ENCODE measurements at places on chromosomes 11 and 22.

GRCh38 chr11:75135651-75136050 is 15.3 kb upstream of the SLCO2B1 start:
- no peak for DNase-seq

GRCh38 chr11:119381181-119381988 is at the start of gene USP2:
Gene USP2, minus strand, starts transcription at chr11:119381690. Its CDS starts 8,210 bp downstream, at chr11:119373480.
- DNase-seq, result peak; percentile 96

GRCh38 chr11:77139201-77139600 is 11.2 kb downstream of the MYO7A start:
- DNase-seq, result no peak

DNA sequence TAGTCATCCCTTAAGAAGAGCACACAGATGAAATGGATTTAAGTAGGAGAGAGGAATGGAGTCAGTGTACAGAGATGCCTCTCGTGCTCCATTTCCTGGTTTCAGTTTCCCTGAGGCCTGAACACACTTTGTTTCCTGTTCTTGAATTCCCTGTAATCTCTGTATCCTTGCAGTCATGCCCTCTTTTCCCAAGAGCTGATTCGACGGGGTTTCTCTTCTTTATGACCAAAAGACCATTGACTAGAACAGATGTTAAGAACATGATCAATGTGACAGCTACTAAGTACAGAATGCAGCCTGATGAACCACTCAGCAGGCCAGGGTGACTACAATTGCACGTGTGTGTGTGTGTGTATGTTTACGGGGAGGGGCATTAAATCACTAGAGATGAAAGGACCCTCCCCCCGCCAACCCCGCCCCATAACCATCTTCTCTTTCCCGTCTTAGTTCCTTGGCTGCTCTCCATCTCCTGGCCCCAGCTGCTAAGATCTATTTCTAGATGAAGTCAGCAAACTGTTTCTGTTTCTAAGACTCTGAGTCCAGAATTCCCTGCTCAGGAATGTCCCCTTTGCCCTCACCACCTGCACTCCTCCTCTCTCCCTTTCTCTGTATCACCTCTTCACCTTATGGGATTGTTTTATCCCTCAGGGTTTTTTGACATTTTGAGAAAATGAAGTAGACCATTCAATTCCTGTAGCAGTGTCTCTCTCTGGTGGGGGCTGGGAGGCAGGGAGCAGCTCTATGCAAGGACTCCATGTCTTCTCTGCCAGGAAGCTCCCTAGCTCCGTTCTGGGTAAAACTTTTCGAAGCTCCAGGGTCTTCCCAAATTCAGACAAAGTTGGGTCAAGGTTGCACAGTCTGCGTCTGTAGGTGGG is 26.0 kb downstream of the SLC22A6 start:
- peak; percentile 21 for DNase-seq

DNA sequence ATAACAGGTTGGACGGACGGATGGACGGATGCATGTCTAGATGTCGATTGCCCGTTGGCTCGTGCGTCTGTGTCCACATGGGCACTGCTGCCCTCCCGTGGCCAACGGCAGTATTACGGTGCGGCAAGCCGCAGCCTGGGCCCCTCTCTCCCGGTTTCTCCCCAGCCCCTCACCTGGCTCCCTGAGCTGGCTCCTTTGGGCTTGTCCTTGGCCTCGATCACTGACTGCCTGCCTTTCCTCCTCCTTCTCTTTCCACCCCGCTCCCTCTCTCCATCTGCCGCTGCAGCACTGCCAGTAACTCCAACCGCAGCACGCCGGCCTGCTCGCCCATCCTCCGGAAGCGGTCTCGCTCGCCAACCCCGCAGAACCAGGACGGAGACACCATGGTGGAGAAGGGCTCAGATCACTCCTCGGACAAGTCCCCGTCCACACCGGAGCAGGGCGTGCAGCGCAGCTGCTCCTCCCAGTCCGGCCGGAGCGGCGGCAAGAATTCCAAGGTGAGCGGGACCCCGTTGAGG is 77.3 kb downstream of the SCN3B start:
- DNase-seq, result no peak

DNA sequence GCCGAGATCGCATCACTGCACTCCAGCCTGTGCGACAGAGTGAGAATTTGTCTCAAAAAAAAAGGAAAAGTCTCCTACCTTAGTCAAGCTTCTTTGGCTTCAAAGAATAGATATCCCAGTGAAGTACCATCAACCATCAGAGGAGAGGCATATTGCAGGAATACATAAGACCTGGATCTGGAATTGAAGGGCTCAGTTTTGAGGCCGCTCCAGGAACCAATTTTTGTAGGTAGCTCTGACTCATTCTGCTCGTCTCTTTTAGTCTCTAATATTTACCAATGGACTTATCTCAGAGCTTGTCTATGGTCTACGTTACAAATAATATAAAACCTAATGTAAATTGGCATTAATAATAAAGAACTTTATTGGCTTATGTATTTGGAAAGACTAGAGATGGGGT is 8.2 kb upstream of the CCDC15 start:
- no peak for DNase-seq

DNA sequence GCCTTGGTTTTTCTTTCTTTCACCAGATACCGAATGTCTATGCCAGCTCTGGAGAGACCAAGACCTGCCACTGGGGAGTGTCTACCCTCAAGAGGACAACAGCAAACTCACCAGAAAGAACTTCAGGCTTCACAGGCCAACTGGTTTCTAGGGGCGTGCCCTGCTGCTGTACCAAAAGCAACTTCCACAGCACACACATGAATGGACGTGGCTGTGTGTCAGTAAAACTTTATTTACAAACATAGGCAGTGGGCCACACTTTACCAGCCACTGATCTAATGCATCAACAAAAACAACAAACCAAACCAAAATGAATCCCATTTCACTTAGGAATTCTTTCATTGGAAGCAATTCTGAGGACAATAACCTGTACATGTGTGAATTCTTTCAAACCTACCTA is 16.7 kb downstream of the DEAF1 start:
- DNase-seq, result no peak

DNA sequence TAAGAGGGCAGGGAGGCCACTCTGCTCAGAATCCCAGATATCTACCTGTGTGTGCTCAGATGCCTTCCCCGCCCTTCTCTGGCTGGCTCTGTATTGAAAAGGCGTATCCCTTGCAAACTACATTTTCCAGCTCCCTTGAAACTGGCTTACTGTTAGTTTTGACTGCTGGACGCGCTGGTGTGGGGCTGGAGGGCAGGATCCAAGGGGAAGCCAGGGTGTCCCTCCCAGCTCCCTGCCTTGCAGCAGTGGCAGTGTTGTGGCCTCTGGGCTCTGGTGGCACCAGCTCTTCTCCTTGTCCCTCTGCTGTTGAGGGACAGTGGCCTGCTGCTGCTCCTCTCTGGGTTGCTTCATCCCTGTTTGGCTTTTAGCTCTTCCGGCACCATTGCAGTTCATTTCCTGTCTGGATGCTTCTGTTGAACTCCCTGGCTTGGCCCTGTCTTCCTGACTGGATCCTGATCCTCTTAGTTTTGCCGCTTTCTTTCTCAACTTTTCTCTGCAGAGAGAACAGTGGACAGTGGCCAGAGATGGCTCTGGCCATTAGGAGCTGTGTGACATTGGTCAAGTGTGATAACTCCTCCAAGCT is 107.1 kb upstream of the PARVA start:
- no peak for DNase-seq

DNA sequence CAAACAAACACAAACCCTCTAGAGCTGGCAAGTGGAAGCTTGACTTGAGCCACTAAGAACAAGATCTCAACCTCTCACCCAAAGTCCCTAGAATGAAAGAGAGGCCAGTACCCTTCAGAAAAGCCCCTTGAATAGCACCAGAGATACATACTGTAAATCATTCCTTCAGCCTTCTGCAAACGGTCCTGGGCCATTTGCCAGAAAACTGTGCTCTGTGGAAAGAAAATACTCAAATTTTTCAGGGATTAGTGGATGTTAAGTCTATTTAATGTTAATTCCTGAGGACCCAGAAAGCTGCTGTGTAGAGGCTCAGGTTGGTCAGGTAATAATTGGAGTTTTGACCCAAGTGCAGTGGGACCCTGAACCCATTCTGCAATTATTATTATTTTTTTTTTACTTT is 16.9 kb downstream of the SERPINH1 start:
- no peak for DNase-seq

DNA sequence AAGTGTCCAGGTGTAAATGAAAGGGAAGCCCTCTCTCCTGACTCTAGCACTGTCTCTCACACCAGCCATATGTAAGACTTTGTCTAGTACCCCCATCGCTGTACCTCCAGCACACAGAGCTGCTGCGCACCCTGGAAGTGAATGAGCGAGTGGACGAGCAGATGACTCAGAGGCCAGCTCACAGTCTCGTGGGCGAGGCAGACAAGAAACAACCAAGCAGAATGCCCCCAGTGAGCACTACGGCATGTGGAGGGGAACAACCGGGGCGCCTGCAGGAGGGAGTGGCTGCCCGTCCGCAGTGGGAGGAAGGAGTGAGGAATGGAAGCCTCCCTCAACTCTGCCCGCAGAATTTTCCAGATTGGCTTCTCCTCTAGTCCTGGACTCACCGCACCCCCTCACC is 46.4 kb downstream of the MCM5 start:
- DNase-seq, result no peak

DNA sequence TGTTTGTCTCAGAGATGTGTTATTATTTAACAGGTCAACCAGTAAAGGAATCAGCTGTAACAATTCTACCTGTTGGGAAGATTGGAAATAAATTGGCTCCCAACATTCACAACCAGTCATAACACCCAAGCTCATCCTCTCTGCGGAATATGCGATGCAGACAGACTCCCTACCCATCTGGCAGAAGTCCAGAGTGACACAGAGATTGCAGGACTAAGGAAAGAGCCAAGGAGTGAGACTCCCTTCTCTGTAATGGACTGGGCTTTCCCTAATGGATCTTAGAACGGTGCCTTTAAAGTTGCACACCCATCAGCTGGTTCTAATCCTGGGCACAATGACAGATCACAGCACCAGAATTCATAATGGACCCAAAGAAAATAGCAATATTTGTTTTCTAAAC is 27.8 kb upstream of the UBASH3B start:
- DNase-seq, result no peak

DNA sequence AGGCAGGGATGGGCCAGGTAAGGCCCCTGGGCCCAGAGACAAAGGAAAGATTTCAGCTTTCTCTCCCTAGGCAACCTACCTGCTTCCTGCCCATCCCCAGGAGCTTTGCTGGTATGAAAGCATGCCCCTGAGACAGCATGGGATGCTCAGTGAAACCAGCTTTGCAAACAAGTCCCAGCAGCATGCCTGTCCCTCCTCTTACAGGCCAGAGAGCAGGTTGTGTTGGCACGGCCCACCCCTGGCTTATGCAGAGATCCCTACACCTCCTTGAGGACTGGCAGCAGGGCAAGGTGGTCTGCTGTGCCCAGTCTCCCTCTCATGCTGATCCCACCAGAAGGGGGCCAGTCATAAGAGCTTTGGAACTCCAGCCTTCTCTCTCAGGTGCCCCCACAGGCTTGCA is 3.1 kb downstream of the SCN4B start:
- DNase-seq, result no peak

DNA sequence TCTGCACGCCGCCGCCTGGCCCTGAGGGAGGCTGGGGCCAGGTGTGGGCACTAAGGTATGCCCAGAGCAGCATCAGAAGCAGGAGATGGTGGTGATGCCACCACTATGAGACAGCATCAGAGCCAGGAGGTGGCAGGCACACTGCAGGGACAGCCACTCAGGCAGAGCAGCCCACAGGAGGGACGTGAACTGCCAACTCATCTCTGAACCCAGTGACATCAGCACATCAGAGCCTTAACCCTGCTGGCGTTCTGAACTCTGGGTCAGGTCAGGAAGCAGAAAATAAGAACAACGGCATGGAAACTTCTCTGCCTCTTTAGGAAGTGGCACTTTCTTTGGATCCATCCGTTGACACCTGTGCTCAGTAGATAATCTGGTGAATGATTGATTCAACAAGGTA is 14.7 kb upstream of the IFT27 start:
- no peak for DNase-seq

GRCh38 chr11:112315057-112315720 is 54.5 kb upstream of the PLET1 start:
- DNase-seq, result no peak

DNA sequence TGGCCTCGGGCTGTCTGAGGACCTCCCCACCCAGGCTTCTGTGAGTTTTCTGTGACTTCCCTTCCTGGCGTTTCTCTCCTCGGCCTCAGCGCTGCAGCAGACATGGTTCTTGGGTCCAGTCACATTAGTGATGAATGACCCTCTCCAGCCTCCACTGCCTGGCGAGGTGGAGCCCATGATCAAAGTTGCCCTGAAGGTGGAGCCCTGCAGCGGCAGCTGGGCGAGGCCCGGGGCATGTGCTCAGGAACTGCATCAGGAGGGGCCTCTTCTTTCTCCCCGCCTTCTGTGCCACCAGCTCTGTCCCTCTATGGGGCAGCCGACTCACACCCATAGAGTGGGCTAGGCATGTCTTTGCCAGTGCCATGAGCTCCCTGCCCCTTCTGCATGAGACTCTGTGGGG is 1079.7 kb downstream of the TBC1D22A start:
- no peak for DNase-seq

DNA sequence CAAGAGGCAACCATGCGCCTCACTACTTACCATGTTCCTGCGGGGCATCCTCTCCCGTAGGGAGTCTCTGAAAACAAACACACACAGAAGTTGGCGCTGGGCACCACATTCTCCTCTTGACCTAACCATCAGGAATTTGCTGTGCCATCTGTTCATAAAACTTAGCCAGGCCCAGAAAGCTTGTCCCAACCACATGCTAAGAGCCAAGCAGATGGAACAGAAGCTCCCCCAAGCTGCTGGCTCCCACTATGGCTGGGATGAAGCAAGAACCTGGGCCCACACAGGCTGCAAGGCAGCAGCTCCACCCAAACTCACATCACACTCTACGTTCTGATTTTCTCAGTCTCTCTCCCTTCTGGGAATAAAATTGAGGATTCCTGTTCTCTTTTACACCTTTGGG is 17.4 kb downstream of the HPS4 start:
- no peak for DNase-seq

GRCh38 chr22:25235547-25236290 is 16.3 kb downstream of the CRYBB2 start:
- DNase-seq, result peak; percentile 22

DNA sequence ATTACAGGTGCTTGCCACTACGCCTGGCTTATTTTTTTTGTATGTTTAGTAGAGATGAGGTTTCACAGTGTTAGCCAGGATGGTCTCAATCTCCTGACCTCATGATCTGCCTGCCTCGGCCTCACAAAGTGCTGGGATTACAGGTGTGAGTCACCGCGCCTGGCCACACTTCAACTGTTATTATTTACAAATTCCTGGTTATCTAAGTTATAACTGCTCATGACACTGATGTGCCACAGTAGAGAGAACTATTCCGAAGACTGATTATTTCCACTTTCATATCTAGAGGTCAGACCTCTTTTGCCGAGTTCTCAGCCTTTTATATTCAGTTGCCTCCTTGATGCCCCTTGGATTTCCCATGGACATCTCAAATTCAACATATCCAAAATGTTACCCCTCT is 3.9 kb upstream of the NUP160 start:
- no peak for DNase-seq

- no peak for DNase-seq
Measured at GRCh38 chr22:25111579-25112517, 87.8 kb upstream of the CRYBB3 start.

Data from lower leg skin (tissue), 4 donors.